ENCODE measurements at places on chromosomes 1 and 21.

- DNase-seq = no peak
These were observed 720 bp upstream of the F3 start for GRCh38 chr1:94542088-94542870.

GRCh38 chr1:221161571-221162041 lies 282.4 kb downstream of the HLX start:
- no peak for DNase-seq

DNA sequence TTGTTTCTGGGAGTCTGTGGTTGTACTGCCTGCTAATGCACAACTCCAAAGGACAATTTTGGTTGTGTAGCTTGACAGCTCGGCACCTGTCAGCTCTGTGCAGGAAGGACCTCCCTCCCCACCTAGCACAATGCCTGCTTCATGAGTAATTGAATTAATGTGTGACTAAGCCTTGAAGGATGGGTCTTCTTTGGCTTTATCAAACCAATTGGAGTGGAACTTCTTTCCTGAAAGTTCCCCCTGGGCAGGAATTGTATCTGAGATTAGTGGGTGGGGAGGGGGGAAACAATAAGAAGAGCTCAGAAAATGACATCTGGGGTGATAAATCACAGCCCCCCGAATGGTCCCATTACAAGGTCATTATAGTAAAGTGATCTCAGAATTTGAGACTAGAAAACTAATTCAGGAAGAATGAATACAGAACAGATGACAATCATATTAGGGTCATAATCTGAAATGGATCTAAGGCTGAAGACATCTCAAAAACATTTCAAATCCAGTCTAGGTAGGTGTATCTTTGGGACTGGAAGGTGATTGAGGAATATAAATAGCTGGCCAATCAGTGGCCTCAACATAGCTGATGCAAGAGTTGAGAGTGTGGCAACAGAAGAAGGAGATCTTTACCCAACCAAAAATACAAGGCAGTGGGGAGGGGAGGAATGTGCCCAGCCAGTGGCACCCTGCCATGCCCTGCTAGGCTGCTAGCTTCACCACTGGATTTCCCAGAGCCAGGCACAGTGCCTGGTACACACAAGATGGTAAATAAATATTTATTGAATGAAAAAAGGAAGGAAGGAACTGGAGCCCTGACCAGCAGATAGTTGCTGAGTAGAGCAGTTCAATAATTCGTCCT lies 10.1 kb upstream of the SESN2 start:
- no peak for DNase-seq

DNA sequence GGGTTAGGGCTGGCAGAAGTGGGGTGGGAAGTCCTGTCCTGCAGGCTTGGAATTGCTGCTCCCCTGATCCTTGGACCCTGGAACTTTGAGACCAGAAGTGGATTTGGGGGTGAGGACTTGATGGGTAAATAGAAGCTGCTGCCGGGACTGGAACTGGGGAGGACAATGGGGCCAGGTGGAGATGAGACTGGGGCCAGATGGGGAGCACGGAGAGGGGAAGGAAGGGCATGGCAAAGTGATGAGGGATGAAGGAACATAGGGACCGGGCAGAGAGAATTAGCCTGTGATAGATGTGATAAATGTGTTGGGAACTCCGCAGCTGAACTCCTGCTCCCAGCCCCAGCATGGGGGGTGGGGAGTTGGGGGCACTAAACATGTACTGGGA lies 637 bp downstream of the NHLH1 start:
- DNase-seq = no peak

DNA sequence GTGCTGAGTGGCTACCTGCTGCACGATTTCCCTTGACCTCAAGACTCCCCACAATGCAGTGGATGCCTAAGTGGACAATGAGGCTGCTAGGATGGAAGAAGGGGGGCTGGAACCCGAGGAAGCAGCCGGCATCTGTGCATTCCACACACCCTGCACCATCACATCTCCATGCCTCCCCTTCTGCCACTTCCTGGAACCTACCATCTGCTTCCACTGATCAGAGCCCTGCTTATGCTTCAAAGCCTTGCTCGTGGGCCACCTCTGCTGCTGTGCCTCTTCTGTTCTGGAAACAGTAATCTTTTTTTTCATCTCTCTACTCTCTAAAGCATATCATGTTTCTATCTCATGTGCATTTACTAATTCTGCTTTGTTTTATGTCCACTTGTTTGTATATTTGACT lies 66.2 kb upstream of the WDR26 start:
- DNase-seq = no peak

DNA sequence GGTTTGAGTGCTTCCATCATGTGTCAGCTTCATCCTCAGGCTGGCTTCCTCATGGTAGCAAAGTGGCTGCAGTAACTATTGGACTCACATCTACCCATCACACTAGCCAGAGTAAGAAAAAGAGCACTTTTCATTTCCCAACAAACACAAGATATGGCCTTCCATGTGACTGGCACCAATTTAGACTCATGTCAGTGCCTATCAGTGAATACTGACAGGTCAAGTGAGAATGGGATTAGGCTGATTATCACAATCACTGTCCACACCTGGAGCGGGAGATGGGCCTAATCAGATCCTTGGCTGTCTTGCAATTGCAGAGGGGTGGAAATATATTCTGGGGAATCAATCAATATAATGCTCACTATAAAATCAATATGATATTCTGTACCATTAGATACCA lies 2.9 kb upstream of the RABGAP1L start:
- no peak for DNase-seq

DNA sequence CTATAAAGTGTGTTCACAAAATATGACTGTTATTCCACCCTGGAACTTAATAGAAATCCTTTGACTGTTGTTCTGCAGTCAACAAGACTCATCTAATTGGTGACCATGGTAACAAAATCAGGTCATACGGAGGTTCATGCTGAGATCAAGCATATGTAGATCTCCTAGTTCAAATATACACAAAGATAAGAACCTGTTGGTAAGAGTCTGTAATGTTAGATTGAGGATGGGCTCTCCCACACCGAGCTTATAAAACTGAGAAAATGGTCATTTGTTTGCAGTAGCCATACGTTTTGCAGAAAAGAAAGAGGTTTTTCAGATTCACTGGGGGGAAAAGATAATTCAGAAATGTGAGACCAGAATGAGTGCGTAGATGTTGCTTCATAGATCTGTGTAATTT lies 468.1 kb downstream of the RPS6KC1 start:
- DNase-seq = no peak

DNA sequence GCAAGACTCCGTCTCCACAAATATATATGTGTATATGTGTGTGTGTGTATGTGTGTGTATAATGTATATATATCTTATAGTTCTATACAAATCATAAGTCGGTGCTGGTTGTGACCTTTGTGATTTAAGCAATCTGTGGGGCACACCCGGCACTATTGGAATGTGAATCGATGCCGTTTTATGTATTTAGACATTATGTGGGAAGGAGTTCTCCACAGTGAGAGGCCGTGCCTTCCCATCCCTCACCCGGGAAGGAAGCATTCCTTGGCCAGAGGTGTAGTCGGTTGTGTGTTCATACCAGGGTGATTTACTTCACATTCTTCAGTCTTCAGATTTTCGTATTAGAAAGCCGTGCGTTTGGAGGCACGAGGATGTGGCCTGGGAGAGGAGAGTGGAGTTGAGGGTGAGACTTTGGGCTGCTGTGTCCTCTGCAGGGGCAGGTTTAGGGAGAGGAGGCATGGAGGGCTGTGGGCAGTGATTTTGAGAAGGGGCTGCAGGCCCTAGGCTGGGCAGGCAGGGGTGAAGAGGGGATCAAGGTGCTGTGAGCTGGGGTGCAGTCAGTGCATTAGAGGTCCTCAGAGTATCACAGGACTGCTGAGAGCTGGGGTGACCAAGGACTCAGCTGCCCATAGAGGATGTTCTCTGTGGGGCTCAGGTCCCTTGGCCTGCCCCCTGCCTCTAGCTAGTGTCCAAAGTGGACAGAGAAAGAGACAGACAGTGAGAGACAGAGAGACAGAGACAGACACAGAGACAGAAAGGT lies 57.7 kb downstream of the TRIM11 start:
- no peak for DNase-seq

- no peak for DNase-seq
These were observed 2.2 kb downstream of the APP start for GRCh38 chr21:26168371-26168770.

DNA sequence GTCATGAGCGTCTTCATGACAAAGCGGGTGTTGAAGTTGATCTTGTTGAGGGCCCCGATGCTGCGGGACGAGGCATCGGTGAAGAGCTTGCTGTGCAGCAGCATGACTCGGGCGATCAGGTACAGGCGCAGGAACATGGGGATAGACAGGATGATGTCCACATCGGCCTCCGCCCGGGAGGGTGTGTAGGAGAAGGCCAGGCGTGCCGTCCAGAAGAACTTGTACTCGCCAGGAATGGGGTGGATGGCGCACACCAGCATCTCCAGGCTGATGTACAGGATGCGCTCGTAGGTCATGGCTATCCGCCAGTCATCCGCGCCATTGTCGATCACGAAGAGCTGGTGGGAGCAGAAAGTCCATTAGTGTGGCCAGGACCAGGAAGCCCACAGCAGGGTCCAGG lies 98.0 kb downstream of the KCNN3 start:
- no peak for DNase-seq

- DNase-seq = peak; percentile 30
These were observed 87.6 kb upstream of the DUSP10 start for GRCh38 chr1:221829327-221830015.

GRCh38 chr1:56625819-56626440 lies 19.2 kb upstream of the PRKAA2 start:
- DNase-seq = no peak

DNA sequence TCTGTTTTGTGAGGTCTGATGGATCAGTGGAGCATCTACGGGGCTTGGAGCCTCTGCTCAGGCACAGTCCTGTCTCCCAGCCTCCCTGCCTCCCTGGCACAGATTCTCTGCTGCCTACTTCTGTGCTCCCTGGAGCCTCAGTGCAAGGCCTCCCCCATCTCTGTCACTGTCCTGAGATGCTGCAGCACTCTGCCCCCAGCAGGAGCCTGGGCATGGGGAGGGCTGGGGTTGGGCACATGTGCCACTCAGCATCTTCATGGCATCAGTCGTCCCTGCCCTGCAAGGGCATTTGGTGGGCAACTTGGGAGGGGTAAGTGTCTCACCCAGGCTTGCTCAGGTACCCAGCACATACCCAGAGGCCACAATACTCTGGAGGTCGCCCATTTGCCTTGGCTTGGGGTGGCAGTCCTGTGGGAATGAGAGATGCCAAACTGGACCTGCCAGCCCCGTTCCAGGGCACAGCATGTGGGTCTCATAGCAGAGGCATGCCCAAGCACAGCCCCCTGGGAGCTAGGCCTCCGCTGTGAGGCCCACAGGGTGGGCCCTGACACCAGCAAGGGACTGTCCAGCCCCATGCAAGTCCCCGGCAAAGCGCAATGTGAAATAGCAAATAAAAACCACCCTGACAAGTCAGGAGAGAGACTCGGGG lies 28.7 kb downstream of the PADI3 start:
- no peak for DNase-seq

DNA sequence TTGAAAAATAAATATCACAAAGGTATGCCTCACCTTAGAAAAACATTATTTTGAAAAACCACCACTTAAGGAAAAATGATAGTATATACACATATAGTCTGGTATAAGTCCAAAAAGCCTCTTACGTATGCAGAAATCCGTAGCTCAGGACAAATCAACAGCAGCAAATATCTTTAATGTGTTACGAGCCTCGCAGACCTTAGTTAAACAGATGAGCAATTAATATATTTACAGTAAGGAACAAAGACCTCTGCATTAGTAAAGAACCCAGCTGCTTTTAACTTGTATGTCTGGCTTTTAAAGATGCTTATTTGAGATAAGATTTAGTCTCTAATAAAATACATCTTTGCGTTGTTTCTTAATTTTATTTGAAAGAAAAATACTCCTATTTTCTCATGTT lies 79.9 kb upstream of the CHRM3 start:
- no peak for DNase-seq

- DNase-seq = no peak
These were observed 104.4 kb downstream of the PCBP3 start for GRCh38 chr21:45747802-45748445.

DNA sequence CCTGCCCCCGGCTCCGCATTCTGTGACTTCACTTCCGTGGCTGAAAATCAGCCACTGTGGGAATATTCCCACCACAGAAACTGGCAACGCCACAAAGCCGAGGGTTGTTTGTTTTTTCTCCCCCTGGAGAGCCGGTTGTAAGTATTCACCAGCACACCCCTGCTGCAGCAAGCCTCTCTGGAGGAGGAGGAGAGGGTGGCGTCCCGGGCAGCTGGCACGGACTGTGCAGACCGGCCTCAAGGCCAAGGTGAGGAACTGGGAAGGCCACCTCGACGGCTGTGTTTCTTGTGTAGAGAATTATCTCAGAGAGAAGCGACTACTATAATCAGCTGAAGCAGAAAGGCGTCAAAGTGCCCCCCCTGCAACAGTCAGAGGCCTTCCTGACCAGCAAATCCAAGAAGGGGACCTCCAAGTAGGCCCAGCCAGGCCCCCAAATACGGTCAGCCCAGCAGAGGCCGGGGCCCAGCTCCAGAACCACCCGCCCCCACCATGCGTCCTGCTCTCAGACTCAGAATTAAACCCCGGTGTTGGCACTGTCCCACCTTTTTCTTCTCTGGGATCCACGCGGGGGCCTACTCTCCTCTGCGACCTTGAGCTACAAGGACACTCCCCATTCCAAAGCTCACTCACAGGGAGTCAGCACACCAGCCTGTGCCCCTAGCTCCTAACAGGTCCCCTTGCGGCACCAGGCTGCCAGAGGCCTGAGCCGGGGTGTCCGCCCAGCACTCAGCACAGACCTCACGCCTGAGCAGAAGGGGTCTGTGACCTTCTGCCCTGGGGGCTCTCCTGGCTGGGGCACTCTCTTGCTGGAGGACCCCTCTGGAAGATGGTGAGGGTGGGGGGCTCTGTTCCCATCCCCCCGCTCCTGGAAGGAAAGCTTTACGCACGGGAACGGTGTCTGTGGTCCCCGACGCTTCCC lies 1.2 kb upstream of the SMIM1 start:
- no peak for DNase-seq

DNA sequence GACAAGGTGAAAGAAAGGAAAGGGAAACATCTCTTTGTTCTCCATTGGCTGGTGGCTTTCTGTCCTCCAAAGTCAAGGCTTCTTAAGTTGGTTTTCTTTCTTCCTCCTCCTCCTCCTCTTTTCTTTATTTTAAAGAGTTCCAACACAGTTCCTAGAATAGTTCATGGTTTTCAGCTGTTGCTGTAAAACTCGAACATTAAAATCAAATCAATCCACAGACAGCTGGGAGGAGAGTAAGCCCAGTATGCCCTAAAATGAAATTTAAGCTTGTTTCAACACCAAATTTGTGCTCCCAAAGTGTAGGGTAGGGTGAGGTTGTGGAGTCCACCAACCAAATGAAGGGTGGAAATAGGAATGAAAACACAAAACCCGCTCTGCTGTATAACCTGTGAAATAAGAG lies 10.5 kb upstream of the CPLANE2 start:
- DNase-seq = no peak

DNA sequence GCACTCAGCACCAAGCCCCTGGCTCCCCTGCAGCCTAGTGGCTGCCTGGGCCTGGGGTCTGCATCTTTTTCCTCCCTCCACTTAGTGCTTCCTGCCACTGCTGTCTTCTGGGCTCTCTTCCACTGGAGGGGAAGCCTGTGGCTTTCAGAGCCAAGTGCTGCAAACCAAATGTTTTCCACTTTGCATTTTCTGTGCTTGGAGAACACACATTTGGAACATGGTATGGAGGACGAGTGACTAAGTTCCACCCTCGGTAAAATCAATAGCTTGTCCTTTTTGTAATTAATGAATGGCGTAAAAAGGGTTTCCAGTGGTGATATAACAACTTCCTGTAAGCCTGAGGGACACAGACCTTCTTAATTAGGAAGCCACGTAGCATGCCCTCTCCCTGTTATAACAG lies 10.1 kb upstream of the GPR153 start:
- DNase-seq = no peak

GRCh38 chr1:167104256-167104633 lies 10.4 kb downstream of the STYXL2 start:
- DNase-seq = no peak

GRCh38 chr1:65998763-65999583 lies 206.3 kb downstream of the PDE4B start:
- DNase-seq = no peak

Measured in stimulated activated CD8-positive, alpha-beta memory T cell treated with anti-CD3 and anti-CD28 coated beads, Interleukin-4, amount 100 ng/mL, for 4 hours (primary cell).